ENCODE measurements at places on chromosomes 13 and 19. TPM values are rescaled to one million over a fixed set of nuclear protein-coding genes. Genes with fewer than 3 reads are reported as not detected.

- no peak overlapping the region for H3K4me3 ChIP-seq
- H3K4me1 ChIP-seq = no peaks in the 10 kb centered on the region
- DNase-seq = no peak
- H3K27ac ChIP-seq = no peak overlapping the region
- peaks cover 46% of the 10 kb centered on the region for H3K36me3 ChIP-seq
Measured at GRCh38 chr19:7560255-7560654, 24.7 kb downstream of the PNPLA6 start.

- no peak overlapping the region for H3K27ac ChIP-seq
- H3K27me3 ChIP-seq = no peaks in the 10 kb centered on the region
- H3K4me1 ChIP-seq = no peaks in the 10 kb centered on the region
- no peak overlapping the region for H3K4me3 ChIP-seq
- DNase-seq = no peak
Measured at GRCh38 chr13:82364525-82364924, 1517.7 kb downstream of the SLITRK1 start.

- H3K27ac ChIP-seq = no peak overlapping the region
- H3K4me1 ChIP-seq = no peaks in the 10 kb centered on the region
- no peak for DNase-seq
- H3K4me3 ChIP-seq = no peak overlapping the region
- no peaks in the 10 kb centered on the region for H3K27me3 ChIP-seq
Measured at GRCh38 chr13:22399801-22400420, 729.0 kb downstream of the FGF9 start.

Gene FCGBP
- 4.7 TPM for total RNA-seq

Gene GSX1
- total RNA-seq = not detected

GRCh38 chr19:49636233-49636932, 3.6 kb downstream of the RRAS start:
- H3K4me3 ChIP-seq = no peak overlapping the region
- H3K36me3 ChIP-seq = peaks cover 2% of the 10 kb centered on the region
- H3K27me3 ChIP-seq = no peaks in the 10 kb centered on the region
- DNase-seq = no peak
- H3K27ac ChIP-seq = no peak overlapping the region

DNA sequence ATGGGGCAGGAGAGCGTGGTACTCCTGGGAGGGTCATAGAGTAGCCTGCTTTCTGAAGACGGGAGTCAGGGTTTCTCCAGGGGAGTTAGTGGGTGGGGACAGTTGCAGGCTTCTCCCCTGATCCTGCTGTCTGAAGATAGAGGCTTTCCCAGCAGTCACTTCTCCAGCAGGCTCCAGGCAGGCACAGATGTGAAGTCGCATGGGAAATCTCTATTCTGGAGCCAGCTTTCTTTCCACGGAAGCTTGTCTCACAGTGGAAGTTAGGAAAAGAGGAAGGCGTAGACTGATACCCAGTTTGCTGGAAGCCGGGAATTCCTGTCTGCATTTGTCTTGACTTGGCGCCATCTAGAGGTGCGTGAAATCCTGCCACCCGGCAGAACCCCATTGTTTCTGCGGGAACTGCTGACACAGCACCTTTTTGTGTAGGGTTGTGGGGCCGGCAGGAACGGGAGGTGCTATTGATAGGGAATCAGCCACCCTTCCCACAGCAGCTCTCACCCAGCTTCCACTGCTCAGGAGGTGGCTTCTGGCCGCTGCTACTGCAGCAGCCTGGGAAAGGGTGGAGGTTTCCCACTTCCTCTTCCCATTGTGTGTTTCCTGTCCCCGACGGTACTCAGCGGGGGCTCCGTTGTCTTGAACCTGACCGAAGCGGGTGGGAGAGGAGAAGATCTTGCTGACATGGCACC, 28.5 kb upstream of the NPAS1 start:
- peaks cover 9% of the 10 kb centered on the region for H3K36me3 ChIP-seq
- H3K27me3 ChIP-seq = no peaks in the 10 kb centered on the region
- H3K27ac ChIP-seq = peak overlapping the region; percentile 63
- peaks cover 11% of the 10 kb centered on the region for H3K4me1 ChIP-seq
- peak; percentile 87 for DNase-seq

DNA sequence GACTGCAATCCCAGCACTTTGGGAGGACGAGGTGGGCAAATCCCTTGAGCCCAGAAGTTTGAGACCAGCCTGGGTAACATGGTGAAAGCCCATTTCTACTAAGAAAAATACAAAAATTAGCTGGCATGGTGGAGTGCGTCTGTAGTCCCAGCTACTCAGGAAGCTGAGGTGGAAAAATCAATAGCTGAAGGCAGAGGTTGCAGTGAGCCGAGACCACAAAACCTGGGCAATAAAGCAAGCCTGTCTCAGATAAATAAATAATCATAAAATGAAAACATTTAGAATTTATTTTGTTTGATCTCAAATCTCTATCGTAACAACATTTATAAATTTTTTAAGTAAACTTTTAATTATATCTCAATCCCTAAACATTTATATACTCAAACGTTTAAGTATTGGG, 36.6 kb downstream of the USP12 start:
- no peak overlapping the region for H3K4me3 ChIP-seq
- DNase-seq = no peak
- peaks cover 51% of the 10 kb centered on the region for H3K4me1 ChIP-seq
- H3K27me3 ChIP-seq = no peaks in the 10 kb centered on the region
- H3K36me3 ChIP-seq = peaks cover 12% of the 10 kb centered on the region
- no peak overlapping the region for H3K27ac ChIP-seq

DNA sequence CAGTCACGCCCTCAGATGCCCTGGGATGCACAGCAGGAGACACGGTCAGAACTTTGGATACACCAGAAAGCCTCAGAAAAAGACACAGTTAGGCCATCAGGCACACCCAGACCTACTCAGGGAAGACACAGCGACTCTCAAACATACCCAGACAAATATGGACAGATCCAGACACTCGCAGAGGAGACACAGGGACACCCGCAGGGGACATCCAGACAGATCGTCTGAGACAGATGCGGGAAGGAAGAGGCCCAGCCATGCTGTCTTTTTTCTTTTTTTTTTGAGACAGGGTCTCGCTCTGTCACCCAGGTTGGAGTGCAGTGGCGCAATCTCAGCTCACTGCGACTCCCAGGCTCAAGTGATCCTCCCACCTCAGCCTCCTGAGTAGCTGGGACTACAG, 4.8 kb downstream of the DPF1 start:
- H3K27ac ChIP-seq = no peak overlapping the region
- H3K36me3 ChIP-seq = no peaks in the 10 kb centered on the region
- no peak overlapping the region for H3K4me3 ChIP-seq

DNA sequence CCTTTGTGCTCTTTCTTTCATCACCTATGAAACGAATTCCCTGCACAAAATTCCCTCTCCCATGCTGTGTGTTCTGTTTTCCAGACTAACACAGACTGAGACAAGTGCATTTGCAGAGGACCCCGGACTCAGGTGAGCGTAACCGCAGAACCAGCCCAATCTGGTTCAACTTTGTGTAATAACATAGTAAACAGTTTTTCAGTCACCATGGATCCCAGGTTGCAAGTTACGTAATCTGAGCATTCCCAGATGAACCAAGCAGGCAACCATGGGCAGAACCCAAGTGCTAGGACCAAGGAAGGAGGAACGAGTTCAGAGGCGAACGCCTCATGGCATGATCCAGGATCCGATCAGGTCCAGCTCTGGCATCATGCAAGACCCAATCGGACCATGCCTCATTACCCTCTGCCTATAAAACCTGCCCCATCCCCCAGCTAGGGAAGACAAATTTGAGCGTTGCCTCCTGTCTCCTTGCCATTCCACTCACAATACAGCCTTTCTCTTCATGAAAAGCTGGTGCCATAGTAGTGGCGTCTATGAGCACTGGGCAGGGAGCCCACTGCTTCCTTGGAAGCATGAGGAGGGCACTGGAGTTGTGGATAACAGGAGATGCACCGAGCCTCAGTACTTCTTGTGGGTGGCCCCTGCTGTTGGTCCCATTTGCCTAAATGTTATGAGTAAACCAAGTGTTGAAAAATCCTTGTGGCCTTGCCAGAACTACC, 107.6 kb downstream of the ABCC4 start:
- H3K4me3 ChIP-seq = no peak overlapping the region
- H3K36me3 ChIP-seq = peaks cover 13% of the 10 kb centered on the region
- no peak for DNase-seq
- no peak overlapping the region for H3K27ac ChIP-seq

Gene KCNK6
- total RNA-seq = 18.7 TPM

DNA sequence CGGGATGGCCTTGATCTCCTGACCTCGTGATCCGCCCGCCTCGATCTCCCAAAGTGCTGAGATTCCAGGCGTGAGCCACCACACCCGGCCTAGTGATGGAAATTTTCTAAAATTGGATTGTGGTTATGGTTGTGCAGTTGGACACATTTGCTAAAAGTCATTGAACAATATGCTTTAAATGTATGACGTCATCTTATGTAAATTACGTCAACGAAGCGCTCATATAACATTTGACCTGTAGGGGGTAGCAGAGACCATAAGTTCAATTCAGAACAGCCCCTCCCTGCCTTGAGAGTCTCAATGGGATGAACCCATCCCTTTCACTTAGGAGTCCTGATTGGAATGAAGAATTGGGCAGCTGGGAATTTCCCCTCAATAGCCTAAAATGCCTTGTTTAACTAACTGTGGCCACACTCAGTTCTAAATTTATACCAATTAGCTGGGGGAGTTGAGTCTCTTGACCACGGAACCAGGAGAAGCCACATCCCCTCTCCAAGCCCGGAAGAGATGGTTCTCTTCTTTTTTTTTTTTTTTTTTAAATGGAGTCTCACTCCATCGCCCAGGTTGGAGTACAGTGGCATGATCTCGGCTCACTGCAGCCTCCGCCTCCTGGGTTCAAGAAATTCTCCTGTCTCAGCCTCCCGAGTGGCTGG, 15.2 kb upstream of the TLE6 start:
- H3K4me3 ChIP-seq = no peak overlapping the region
- H3K27me3 ChIP-seq = no peaks in the 10 kb centered on the region
- peaks cover 4% of the 10 kb centered on the region for H3K4me1 ChIP-seq
- no peak overlapping the region for H3K27ac ChIP-seq
- H3K36me3 ChIP-seq = no peaks in the 10 kb centered on the region
- peak; percentile 91 for DNase-seq

GRCh38 chr19:19105365-19106055, 32.8 kb downstream of the TMEM161A start:
- H3K4me3 ChIP-seq = no peak overlapping the region
- DNase-seq = no peak
- H3K27ac ChIP-seq = no peak overlapping the region
- no peaks in the 10 kb centered on the region for H3K4me1 ChIP-seq
- peaks cover 2% of the 10 kb centered on the region for H3K27me3 ChIP-seq

GRCh38 chr13:23870356-23871140, 18.7 kb downstream of the MIPEP start:
- H3K27me3 ChIP-seq = no peaks in the 10 kb centered on the region
- no peak overlapping the region for H3K4me3 ChIP-seq
- no peaks in the 10 kb centered on the region for H3K4me1 ChIP-seq
- no peak for DNase-seq

- DNase-seq = no peak
- no peaks in the 10 kb centered on the region for H3K36me3 ChIP-seq
- H3K4me1 ChIP-seq = no peaks in the 10 kb centered on the region
- no peaks in the 10 kb centered on the region for H3K27me3 ChIP-seq
Measured at GRCh38 chr13:88124142-88124541, 453.0 kb downstream of the SLITRK5 start.

- H3K4me1 ChIP-seq = no peaks in the 10 kb centered on the region
- DNase-seq = no peak
- peaks cover 8% of the 10 kb centered on the region for H3K27me3 ChIP-seq
- no peaks in the 10 kb centered on the region for H3K36me3 ChIP-seq
- no peak overlapping the region for H3K27ac ChIP-seq
Measured at GRCh38 chr19:5881543-5882299, 11.4 kb upstream of the FUT5 start.

- H3K27ac ChIP-seq = no peak overlapping the region
- no peak for DNase-seq
- H3K4me1 ChIP-seq = peaks cover 6% of the 10 kb centered on the region
- H3K27me3 ChIP-seq = no peaks in the 10 kb centered on the region
- H3K4me3 ChIP-seq = no peak overlapping the region
- H3K36me3 ChIP-seq = no peaks in the 10 kb centered on the region
Measured at GRCh38 chr13:46565808-46566750, 13.1 kb downstream of the LRCH1 start.

DNA sequence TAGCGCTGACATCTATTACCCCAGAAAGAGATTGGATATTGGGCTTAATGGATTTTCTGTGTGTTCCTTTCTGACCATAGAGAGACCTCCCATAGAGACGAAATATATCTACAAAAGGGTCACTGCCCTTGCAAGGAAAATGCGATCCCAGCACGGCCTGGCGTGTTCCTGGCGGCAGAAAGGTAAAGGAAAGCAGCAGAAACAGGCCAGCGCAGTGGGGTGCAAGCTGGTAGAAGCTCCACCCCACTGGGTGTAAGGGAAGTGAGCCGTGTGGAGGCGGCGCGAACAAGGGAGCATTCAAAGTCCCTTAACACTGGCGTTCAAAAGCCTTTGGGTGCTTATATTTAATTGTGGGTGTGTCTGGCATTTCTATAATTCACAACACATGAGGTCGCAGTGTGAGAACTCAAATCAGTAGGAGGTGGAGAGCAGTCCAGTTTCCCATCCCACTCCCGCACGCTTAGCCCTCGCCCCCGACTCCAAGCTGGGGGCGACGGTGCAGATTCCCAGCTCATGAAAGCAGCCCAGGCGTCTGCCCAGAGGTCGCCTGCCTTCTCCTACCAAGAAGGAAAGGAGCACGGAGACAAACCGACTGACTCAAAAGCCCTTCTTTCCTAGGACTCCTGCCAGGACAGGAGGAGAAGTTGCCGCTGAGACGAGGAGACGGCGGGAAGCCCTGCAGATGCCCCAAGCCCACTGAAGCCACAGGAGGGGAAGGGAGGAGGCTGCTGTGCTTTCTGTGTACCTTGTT, 478.4 kb downstream of the FOXO1 start:
- H3K4me3 ChIP-seq = peak overlapping the region; percentile 83
- H3K36me3 ChIP-seq = no peaks in the 10 kb centered on the region
- DNase-seq = peak; percentile 88

Gene LMTK3
- 3.6 TPM for total RNA-seq

DNA sequence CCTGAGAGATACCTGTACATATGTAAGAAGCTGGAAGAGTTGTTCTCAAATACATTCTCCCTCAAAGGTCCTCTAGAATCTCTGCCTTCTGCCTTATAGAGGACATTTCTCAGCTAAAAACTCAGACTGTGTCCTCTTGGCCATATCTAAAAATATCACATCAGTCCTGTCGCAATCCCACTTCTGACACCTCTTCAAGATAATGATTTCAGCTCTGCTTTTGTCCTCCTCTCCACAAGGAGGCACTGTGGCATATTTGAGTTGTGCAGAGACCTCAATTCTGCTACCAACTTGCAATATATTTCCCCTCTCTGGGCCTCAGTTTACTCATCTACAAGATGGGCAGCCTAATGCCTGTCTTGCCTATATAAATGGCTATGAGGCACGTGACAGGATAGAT, 16.6 kb downstream of the ADAMTS10 start:
- no peak overlapping the region for H3K27ac ChIP-seq
- no peak for DNase-seq
- peaks cover 4% of the 10 kb centered on the region for H3K36me3 ChIP-seq
- peaks cover 9% of the 10 kb centered on the region for H3K4me1 ChIP-seq
- H3K27me3 ChIP-seq = peaks cover 16% of the 10 kb centered on the region
- no peak overlapping the region for H3K4me3 ChIP-seq

GRCh38 chr19:56868446-56868845, 27.9 kb upstream of the PEG3 start:
- DNase-seq = no peak
- peaks cover 2% of the 10 kb centered on the region for H3K36me3 ChIP-seq
- H3K4me1 ChIP-seq = no peaks in the 10 kb centered on the region
- H3K27ac ChIP-seq = no peak overlapping the region
